ENCODE measurements at places on chromosomes 3 and 15.

- DNase-seq, result no peak
Observed at GRCh38 chr3:111373239-111373638, 168.8 kb upstream of the CD96 start.

GRCh38 chr3:185677146-185677829, 91.2 kb downstream of the SENP2 start:
- no peak for DNase-seq

DNA sequence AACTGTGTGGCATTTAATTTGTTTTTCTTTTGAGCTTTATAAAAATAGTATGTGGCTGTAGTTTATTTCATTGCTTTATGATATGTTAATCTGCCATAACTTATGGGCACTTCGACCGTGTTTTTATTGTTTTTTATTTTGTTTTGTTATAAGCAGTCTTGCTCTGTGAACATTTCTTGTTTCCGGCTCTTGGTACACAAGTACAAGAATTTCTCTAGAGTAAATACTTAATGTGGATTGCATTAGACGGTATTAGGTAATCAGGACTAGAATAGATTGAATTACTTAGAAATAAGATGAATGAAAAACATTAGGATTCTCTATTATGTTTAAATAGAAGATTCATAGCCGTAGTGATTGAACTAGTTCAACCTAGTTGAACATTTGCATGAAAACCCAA, 2.1 kb downstream of the ZFAND6 start:
- DNase-seq, result no peak

GRCh38 chr3:195160257-195160898, 110.6 kb downstream of the XXYLT1 start:
- DNase-seq, result no peak

DNA sequence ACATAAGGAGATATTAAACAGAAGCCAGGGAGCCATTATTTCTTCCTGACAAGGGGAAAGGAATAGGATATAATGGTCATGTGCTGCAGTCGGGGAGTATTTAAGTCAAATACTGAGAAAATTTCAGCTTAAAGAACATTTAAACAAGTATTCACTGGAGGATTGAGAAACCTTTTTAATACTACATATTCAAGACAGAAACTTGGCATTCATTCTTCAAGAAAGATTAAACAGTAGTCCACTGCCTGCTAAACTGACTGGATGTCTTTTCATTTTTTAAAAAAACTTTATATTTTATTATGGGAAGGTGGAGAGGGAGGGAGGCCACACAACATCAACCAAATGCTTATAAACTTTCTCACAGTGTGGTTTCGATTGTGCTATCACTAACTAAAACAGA, 107.4 kb upstream of the CBLB start:
- DNase-seq, result no peak

DNA sequence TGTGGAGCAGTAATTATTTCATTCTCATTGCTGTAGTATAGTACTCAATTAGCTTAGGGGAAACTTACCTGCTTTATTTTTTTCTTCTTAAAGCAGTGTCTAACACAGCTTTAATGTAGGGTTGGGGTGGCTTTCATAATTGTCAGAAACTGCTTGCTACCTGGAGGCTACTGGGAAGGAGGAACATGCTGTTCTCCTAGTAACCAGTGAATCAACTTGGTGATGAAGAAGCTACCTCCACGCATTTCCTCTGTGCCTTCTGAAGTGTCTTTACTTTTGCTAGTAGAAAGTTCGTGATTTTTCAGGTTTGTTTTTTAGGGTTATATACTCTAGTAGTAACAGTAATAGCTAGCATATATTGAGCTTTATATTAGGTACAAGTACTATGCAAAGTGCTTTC, 11.5 kb downstream of the FEM1B start:
- no peak for DNase-seq

DNA sequence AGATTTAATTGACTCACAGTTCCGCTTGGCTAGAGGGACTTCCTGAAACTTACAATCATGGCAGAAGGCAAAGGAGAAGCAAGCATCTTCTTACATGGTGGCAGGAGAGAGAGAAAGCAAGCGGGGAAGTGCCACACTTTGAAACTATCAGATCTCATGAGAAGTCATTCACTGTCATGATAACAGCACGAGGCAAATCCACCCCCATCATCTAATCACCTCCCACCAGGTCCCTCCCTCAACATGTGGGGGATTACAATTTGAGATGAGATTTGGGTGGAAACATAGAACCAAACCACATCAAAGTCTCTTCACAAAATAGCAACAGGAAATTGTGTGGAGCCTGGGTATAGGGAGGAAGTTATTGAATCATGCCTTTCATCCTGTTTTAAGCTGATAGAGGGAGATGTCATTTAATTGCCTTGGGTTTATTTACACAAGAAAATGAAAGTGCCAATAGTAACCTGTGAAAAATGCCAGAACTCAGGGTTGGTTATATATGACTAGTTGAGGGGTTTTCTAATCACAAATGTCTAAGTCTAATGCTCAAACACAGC, 624.8 kb upstream of the LMCD1 start:
- peak; percentile 17 for DNase-seq

GRCh38 chr3:13204177-13204581, 130.9 kb upstream of the IQSEC1 start:
- no peak for DNase-seq

DNA sequence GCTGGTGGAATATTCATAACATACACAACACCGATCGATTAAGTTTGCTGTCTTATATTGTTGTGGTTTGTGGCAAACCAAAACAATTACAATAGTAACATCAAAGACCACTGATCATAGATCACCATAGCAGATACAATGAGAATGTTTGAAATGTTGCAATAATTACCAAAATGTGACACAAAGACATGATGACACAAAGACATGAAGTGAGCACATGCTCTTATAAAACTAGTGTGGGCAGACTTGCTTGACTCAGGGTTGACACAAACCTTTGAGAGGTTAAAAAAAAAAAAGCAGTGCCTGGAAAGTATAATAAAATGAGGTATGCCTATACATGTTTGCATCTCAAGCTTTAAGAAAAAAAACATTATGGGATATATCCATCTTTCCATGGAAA, 130.3 kb downstream of the NR1I2 start:
- DNase-seq, result no peak

- DNase-seq, result no peak
Observed at GRCh38 chr3:124552224-124552623, 178.0 kb upstream of the UMPS start.

- DNase-seq, result no peak
Observed at GRCh38 chr15:71103102-71103676, 12.1 kb upstream of the THSD4 start.

GRCh38 chr3:174810254-174810653, 48.9 kb upstream of the NAALADL2 start:
- no peak for DNase-seq

GRCh38 chr15:33559207-33559890, 248.6 kb downstream of the RYR3 start:
- no peak for DNase-seq

DNA sequence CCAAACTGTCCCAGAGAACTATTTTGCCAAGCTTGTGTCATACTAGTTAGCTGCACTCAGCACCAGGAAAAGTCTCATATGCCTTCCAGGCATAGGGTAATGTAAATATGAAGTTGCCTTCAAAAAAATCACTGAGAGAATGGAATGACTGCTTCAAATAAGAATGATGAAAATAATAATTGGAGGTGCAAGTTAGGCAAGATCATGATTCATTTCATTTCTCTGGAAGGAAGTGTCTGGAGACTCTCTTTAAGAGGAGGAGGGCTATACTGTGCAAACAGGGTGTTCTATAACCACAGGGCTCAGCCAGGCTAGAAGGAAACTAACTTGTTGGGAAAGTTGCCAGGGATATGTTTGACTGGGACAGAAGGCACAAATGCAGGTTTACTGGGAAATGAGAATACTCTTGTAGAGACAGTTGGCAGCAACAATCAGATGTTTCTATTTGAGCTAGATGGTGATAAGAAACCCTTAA, 4.3 kb downstream of the SIDT1 start:
- no peak for DNase-seq

GRCh38 chr15:31051496-31052080, 49.9 kb downstream of the TRPM1 start:
- DNase-seq, result no peak

- no peak for DNase-seq
Observed at GRCh38 chr15:40915116-40915661, 14.0 kb upstream of the DLL4 start.

GRCh38 chr3:23203708-23204330, 692 bp downstream of the UBE2E2 start:
- no peak for DNase-seq

DNA sequence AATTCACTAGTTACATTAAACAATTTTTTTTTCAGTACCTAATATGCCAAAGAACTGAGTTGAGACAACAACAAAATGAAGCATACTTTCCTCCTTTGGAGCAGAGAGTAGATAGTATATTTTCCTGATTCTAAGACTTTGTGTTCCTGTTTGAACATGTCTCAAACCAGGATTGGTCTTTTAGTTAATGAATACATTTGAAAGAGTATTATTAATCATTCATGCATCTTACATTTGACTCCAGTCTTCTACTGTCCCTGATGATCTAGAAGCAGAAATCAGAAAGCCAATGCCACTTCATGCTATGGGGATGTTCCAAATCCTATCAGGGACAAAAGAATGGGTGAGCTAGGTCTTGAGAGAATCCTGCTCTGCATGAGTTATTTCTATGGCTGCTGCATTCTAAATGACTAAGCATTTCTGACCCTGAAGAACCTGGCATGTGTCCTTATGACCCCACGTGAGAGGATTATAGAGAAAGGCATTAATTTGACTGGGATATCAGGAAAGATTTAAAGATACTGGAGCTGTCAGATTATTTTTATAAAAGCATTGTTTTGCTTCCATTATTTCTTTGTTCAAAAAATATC, 32.9 kb upstream of the MBNL1 start:
- DNase-seq, result no peak

DNA sequence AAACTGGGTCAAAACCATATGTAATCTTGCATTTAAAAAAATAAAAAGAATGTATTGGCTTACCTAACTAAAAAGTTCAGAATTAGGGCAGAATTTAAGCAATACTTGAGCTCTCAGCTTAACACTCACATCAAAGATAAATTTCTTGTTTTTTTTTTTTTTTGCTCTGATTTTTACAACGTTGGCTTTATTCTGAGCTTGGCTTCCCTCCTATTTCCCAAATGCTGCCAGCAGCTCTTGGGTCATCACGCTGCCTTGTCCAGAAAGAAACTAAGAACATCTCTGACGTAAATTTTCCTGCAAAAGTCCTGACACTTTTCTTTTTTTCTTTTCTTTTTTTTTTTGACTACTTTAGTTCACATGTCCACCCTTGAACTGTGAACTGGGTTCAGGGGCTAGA, 150.6 kb upstream of the TGFBR2 start:
- no peak for DNase-seq

GRCh38 chr15:71800835-71801745, 9.3 kb upstream of the NR2E3 start:
- no peak for DNase-seq

- DNase-seq, result no peak
Observed at GRCh38 chr15:29699791-29700190, 122.5 kb downstream of the TJP1 start.

DNA sequence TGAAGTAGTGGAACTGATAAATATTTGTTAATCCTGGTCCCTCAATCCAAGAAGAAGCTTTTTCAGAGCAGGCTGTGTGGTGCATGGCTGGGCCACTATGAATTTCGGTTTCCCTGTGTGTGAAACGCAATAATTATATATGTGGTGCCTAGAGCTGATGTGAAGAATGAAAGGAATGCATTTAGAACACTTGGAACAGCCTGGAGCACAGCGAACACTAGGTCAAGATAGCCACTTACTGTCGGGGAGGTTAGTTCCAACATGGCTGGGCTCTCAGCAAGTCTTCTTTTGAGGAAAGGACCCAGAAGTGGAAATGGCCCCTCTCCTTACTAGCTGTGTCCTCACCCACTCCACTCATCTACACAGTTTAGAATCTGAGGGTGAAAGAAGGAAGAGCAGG, 245.7 kb downstream of the FHIT start:
- DNase-seq, result no peak

- no peak for DNase-seq
Observed at GRCh38 chr15:38698254-38698653, 133.6 kb upstream of the RASGRP1 start.

DNA sequence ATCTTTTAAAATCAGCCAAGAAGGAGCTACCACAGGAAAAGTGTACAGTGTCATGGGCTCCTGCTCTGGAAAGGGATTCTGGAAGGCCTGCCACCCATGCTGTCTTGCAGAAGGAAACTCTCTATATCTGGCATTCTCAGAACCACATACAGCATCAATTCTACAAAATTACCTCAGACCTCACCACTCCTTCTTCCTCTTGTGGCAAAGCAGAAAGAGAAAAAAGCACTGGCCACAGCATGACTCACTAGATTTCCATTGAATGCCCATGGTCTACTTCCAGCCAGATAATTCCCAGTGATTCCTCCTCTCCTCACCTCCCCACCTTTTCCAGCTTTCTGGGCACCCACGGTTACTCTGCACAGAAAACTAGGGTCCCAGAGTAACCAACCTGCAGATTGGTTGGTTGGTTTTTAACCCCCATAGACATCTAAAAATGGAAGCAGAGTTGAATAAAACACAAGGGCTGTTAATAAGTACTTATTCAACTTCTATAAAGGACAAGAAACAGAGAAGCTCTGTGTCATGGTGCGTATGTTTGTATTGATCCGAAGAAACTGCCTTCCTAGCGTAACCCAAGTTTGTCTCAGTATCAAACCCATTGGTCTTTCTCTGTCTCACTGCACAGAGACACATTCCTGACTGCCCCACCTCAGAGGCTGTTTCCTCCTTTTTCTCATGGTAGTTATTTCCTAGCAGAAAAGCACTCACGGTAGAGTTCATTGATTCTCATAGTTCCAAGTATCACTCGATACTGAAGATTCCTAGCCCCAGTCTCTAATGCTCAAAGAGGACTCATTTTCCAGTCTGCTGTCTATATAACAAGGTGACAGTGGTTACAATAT, 67.7 kb downstream of the LDHAL6B start:
- DNase-seq, result no peak

DNA sequence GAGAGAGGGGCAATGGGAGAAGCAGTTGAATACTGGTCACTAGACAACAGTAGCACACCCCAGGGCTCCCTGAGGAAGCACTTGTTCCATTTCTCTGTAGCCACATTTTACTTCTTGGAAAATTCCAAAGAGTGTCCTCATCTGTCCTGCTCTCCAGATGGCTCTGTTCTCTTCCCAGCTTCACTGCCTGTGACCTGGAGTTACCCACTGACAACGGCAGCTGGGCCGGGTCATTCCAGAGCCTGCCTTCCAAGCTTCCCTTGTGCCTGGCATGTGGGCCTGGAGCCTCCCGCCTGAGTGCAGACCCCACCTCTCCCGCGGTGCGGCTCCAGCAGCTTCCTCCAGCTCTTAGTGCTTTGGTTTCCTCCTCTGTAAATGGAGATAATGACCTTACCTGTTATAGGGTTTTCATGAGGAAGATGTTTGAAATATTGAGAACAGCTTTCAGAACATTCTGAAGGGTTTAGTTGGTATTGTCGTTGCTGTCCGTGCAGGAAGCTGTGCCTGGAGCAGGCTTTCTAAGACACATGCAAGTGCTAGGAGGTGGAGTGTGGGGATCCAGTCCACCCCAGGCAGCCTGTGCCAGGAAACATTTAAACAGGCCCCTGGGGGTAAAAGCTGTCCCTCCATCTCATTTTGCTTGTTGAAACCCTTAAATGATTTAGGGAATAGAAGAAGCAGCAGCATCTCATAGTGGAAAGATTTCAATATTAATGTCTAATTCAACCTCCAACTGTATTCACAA, 24.8 kb downstream of the EFCC1 start:
- no peak for DNase-seq
